ENCODE measurements at places on chromosomes 6 and 20. TPM values are rescaled to one million over a fixed set of nuclear protein-coding genes. Genes with fewer than 3 reads are reported as not detected.

The FOXF2 gene
- total RNA-seq: not detected

The TRIM10 gene
- total RNA-seq: not detected

The SLC17A9 gene
- total RNA-seq: 19.2 TPM

The TFEB gene
- total RNA-seq: 1.7 TPM

The FKBP5 gene
- total RNA-seq: 48.0 TPM

The ANKRD66 gene
- total RNA-seq: not detected

The RPS18 gene
- 2,418 TPM for total RNA-seq

The RPS6KA2 gene
- total RNA-seq: 107 TPM

The TRIM31 gene
- not detected for total RNA-seq

The FAXC gene
- total RNA-seq: 0.27 TPM

The UBD gene
- total RNA-seq: 0.14 TPM

The FANCE gene
- 8.5 TPM for total RNA-seq

The OR2H1 gene
- total RNA-seq: not detected

The ANGPT4 gene
- not detected for total RNA-seq

The NAA20 gene
- 68.3 TPM for total RNA-seq

The KHDC1L gene
- not detected for total RNA-seq

The SIRPB1 gene
- total RNA-seq: 0.14 TPM

The OR12D3 gene
- not detected for total RNA-seq

The NMBR gene
- total RNA-seq: not detected
